A549 (cell line): ENCODE measurements at places on chromosomes 12 and 14.

DNA sequence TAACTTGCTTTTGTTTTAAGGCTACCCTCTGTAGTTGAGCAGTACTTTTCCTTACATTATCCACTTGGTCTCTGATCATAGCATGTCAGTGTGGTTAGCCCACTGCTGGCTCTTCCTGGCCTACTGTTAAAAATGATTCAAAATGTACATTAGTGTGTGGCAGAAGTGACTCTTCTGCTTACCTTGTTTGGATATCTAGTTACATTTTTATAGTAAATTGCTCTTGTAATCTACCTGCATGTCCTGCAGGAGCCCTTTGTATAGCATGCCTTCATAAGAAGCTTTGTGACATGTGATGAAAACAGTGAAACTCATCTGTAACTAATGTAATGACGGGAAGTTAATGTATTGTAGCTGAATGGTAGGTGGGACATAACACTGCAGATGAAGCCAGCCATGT, 8.1 kb downstream of the SPATS2 start:
- DNase-seq = no peak

DNA sequence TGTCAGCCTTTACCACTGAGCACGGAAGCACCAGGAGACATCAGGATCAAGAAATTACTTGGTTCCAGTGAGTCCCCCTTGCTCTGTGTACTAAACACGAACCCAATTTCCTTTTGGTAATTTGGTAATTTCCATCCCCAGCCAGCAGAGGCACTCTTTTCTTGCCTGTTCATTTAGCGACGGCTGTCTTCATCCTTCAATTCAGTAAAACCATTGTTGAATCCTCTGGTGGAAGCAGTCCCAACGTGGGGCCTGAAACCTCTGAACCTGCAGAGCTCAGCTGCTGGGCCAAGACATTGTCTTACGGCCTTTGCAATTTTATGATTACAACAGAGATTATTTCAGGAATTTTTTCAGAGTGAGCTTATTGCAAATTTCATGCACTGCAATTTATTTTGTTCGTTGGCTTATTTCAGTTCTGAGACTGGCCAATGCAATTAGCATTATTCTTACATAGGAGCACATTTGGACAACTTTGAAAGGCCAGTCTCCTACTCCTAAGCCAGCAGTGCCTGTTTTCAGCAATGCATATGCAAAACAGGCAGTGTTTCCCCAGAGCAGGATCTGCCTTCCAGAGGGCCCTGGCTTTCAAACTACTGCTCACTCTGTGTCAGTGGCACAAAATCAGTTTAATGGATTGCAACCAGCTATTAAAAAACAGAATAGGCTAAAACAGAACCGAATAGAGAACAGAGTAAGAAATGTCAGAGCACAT, 372.9 kb upstream of the TMEM132C start:
- DNase-seq = peak; percentile 6

- DNase-seq = no peak
Measured at GRCh38 chr12:3416670-3417069, 74.3 kb upstream of the PRMT8 start.

GRCh38 chr12:102990419-102990818, 32.9 kb downstream of the ASCL1 start:
- DNase-seq = no peak

GRCh38 chr12:53466640-53467039, 14.7 kb downstream of the PCBP2 start:
- no peak for DNase-seq

GRCh38 chr14:92560106-92560865, 46.7 kb downstream of the RIN3 start:
- DNase-seq = no peak

- DNase-seq = no peak
Measured at GRCh38 chr14:93958567-93959238, 17.7 kb downstream of the ASB2 start.

GRCh38 chr12:71469258-71469750, 29.7 kb downstream of the LGR5 start:
- no peak for DNase-seq

- no peak for DNase-seq
Measured at GRCh38 chr12:22082190-22082701, 36.2 kb downstream of the CMAS start.

DNA sequence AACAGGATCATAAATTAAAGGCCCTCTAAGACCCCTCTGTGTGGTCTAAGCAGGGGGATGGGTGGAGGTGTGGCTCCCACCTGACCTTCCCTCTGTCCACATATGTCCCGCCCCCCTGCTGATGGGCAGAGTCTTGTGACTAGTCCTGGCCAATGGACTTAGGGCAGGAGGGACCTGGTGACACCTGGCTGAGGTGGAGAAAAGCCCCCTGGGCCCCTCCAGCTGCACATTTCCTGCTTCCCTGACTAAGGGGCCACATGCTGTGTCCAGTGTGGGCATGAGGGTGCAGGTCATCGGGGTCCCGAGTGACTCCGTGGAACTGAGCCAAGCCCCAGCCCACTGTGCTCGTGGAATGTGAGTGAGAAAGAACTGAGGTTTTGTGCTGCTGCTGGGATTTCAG, 254.7 kb downstream of the ADGRD1 start:
- DNase-seq = no peak

DNA sequence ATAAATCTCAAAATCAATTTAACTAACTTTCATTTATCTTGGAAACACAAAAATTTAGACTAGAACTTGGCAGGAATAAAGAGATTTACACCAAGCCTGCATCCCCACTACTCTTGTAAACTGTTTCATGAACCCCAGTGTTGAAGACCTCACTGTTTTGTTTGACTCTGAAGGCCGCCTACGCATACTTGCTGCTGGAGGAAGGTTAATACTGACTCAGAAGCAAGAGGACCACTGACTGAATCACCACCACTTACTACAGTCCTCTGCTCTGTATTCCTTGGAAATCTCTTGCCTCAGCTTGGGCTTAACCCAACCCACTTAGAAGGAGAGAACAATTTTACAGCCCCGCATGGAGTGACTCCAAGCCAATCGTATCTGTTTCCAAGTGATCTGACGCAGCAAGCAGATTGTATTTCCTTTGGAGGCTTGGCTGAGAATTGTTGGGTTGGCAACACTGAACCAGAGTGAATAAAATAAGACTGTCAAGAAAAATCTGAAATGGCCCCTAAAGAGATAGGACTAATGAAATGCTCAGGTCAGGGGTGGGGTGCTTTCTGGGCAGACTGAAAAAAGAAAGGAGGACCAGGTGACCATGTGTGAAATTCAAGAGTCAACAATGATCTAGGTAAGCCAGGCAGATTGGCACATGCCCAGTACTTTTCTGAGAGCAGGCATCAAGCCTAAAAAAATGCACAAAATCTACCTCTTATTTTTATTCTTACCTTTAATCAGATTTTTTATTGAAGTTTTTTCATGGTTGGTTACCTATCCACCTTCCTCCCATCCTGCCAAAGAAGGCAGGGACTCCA, 248.6 kb downstream of the ZFP36L1 start:
- DNase-seq = no peak

GRCh38 chr12:49796606-49797448, 31.4 kb downstream of the NCKAP5L start:
- no peak for DNase-seq

DNA sequence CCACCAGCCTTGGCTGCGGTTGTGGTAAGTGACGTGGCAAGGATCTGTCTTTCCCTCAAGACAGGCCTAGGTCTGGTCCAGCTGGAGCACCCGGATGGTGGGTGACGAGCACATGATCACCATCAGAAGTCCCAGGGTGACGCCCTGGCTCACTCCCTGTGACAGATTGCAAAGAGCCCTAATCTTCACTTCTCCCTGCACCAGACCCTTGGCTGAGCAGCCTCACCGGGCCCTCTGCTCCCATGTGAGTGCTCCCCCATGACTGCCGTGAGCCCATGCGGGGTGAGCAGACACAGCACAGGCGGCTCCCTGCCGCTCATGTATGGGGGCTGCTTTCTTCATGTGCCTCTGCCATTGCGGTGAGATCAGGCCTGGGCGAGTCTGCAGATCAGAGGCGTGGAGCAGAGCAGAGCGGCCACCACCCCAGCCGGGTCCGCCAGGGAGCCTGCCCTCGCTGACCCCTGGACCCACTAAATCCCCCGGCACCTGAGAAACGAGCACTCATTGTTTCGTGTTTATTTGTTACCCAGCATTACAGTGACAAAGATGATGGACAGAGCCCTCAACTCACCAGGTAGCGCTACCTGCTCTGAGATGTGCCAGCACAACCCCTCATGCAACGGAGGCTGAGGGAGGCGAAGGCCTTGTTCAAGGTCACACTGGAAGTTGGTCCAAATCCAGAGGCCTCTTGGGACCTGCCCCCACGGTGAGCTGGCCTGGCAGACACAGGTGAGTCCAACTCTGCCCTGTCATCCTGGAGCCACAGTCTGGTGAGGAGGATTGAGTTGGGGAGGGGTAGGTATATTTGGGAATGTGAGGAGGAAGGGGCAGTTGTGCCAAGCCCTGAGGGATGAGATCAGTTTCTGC, 9.3 kb upstream of the DIO3 start:
- DNase-seq = no peak
